ENCODE measurements at places on chromosomes 11 and 22.

- DNase-seq: no peak
Measured at GRCh38 chr22:42596336-42596735, 18.3 kb downstream of the POLDIP3 start.

GRCh38 chr22:34108168-34108567, 187.9 kb upstream of the LARGE1 start:
- no peak for DNase-seq

DNA sequence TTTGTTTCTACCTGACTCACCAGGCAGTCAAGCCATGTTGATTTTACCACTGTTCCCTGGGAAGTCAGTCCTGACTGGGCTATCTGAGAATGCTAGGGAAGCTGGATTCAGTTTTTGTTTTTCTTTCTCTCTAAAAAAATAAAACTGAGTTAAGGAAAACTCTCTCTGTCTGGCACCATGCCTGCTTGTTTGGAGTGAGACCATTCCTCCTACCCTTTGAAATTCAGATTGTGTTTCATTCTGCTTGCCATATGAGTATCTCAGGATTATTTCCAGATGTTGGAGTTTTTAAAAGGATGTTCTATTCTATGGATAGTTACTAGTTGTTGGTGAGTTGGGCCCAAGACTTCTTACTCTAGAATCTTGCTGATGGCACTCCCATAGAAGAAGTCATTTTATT, 1917.0 kb downstream of the LRRC4C start:
- DNase-seq: no peak

DNA sequence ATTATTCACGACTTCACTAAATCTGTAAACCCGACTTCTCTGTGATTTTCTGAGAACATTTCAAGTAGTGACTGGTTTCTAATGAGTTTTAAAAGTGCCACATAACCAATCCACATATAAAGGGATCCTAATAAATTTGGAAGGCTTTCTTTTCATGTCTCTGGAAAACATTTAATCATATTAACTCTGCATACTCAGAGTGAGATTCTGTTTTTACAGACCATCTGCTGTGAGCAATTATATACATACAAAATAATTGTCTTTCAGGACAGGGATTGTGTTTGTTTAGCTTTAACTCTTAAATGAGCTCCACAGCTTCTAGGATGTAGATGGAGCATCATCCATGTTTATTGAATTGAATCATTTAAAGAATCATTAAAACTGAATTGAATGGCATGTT, 65.1 kb downstream of the PRMT3 start:
- DNase-seq: no peak

DNA sequence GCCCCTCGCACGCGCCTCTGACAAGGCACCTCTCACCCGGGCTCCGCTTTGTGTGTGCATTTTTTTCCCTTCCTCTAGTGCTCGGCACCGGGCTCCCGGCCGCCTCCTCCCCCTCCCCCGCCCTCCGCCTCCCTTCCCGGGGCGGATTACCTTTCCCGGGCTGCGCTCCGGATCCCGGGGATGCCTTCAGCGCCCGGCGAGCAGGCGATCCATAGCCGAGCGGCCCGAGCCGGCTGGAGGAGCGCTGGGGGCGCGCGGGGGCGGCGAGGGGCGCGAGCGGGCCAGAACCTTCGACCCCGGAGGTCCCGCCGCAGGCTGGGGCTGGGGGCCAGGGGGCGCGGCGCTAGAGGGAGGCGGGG, 282 bp downstream of the MPPED2 start:
- DNase-seq: no peak

DNA sequence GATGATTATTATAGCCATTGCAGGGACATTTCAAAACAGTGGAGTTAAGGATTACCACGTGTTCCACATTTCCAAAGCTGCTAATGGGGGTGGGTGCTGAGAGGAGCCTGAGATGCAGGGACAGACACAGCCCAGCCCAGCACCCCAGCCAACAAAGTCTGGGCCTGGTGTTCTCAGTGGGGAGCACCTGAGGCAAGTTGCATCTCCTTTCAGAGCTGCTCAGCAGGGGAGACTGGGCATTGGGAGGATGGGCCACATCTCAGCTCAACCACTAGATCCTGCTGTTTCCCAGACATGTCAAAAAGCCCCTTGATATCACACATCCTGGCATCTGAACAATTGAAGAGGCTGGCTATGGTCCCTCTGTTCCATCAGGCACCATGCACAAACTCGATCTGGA, 458.0 kb upstream of the KIRREL3 start:
- no peak for DNase-seq

Data from CD4-positive, alpha-beta T cell treated with Interleukin-1 beta for 1 hour (primary cell).